ENCODE measurements at places on chromosomes 5 and 9.

DNA sequence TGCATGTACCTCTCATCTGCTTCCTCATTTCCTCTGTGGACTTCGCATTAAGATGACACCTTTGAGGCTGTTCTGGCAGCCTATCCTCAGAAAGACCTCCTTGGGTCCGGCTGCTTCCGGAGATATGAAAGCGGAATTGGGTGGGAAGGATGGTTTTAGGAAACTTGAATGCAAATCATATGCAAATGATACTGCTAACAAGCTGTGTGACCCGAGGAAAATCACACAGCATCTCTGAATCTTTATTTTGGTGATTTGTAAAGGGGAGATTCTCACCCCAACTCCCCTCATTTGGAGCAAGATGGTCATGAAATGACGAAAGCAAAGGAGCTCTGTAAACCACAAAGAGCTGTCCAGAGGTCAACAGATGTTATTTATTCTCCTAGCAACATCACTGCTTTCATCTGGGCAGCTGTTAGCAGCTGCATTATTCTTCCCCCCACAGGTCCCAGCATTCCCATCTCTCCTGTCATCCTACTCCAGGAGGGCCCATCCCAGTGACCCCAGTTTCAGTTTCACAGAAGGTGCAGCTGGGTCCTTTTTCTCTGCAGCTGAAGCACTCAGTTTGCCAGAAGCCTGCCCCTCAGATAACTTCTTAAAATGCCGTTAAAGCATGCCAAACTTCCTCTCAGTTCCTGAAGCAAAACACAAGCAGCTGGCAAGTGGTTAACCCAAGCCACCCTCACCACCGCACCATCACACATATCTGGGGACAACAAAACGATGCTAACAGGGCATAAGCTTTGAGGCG lies 269.5 kb downstream of the SEC61B start:
- DNase-seq = no peak

DNA sequence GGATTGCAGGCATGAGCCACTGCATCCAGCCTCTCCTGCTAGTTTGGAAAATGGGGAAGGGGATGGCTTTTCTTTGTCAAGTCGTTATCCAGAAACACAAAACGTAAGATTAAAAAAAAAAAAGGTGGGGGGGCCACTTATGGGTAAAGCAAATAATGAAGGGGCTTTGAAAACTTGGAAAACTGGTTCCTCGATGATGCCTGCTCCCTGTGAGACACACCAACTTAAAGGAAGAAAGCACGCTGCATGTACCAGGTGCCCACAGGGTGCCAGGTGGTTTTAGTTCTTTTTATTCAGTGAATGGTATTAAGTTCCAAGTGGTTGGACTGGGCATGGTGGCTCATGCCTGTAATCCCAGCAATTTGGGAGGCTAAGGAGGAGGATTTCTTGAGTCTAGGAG lies 170.1 kb downstream of the GOLPH3 start:
- peak; percentile 8 for DNase-seq

DNA sequence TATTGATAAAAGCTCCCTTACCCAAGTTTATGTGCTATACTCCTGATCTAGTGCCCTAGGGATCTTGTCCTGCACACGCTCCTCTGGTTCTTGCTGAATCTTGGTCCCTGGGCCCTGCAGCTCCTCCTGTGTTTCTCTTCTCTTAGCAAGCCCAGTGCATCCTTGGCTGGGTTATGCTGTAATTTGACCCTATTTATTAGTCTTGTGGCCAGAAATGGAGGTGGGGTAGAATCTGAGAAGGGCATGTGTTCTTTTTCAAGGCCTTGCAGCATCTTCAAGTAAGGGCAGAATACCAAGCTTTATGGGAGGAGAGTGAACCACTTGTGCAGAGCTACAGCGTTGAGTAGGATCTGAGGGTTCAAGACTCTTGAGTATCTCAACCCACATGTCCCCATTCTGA lies 366.8 kb downstream of the FAM170A start:
- no peak for DNase-seq

DNA sequence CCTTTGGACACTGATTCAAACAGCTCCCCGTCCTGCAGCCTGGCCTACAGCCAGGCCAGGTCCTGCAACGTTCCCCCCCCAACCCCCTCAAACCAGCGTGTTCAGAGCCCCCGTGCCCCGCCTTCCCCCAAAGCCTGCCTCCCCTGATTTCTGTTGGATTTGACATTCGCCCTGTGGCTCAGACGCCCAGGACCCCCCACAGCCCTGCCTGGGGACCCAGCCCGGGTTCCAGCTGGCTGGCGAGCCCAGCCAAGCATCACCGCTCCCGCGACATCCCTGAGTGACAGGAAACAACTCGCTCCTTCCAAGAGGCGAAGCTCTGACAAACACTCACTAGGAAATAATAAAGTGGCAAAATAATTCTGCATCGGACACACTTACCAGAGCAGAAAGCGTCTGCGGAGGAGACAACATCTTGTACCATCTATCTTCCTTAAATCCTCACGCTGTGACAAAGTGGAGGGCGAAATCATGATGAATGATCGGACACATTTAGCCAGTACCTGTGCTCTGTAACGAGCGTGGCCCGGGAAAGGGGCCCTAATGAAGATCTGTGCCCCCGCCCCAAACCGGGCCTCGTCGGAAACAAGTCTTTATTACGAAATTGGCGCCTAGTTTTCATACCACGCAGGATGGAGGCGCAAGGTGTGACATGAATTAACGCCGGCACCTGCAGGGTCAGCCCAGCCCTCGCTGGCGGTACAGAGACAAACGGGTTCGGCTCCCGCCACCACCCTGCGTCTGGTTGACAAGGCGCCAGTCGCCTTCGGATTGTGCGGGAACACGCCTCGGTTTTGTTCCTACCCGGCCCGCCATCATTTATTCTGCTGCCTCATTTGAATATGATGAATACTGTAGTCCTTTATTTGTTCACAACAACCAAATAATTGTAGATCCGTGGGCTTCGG lies 91.0 kb upstream of the MVB12B start:
- no peak for DNase-seq

- DNase-seq = no peak
Observed at GRCh38 chr5:13643196-13643595, 301.3 kb downstream of the DNAH5 start.

- DNase-seq = no peak
Observed at GRCh38 chr5:143390258-143390657, 13.2 kb downstream of the NR3C1 start.

GRCh38 chr9:70506159-70506558 lies 91.7 kb upstream of the KLF9 start:
- no peak for DNase-seq

GRCh38 chr9:14722391-14723035 lies at the start of gene CER1:
Gene CER1 (minus strand): TSS chr9:14722733. CDS start chr9:14722672, 61 bp downstream.
- no peak for DNase-seq

- no peak for DNase-seq
Observed at GRCh38 chr9:91966503-91966902, 16.5 kb upstream of the ROR2 start.

DNA sequence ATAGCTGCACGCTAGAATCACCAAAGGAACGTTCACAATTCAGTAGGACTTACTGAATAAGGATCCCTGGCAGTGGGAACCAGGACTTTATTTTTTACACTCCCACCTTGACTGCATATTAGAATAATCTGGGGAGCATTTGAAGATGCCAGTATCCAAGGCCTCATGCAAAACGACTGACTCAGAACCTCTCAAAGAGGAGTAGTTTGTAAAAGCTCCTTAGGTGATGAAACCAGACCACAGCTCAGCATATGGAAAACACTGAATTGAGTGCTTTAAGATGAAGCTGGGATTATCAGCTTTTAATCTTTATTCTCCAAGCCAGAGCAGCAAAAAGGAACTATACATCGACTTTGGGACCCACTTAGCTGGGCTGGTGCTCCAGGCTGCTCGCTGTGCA lies 288.3 kb downstream of the MLLT3 start:
- DNase-seq = no peak

- DNase-seq = no peak
Observed at GRCh38 chr9:131595696-131596429, 50.5 kb downstream of the PRRT1B start.

GRCh38 chr9:81108391-81108790 lies 581.0 kb downstream of the TLE1 start:
- no peak for DNase-seq

GRCh38 chr9:37040508-37041127 lies 6.5 kb upstream of the PAX5 start:
- no peak for DNase-seq

DNA sequence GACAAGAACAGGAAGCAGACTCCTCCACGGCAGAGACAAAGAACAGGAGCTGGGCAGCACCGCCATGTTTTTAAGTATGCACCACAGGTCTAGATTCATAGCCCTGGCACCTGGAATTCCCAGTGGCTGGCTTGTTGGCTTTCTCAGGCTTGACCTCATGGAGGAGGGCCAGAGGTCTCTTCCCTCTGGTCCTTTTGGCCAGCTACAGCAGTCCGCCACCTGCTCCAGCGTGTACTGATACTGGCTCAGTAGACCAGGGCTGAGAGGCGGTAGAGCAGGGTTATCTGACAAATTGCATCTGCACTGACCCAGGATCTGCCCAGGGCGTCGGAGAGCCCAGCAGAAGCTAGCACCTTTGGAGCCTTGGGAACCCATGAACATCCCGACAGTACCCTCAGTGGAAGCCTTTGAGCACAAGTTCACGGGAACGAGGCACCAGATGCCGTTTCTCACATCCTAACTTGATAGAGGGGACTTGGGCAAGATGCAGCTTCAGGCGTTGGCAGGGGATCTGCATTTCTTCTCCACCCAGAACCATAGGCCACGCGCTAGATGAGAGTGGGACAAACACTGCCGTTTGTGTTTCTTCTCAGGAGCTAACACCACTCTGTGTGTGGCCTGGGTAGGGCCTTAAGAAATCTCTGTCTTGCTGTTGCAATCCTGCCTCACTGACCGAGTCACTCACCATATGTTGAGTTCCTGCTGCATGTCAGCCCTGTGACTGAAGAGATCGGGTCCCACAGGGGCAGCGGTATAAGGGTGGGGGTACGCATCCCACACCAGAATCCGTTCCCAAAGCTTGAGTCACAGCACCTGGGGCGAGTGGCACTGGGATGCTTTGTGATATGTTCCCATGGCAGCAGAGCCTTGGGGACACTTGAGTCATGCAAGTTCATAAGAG lies 90.3 kb upstream of the OTULINL start:
- DNase-seq = no peak

DNA sequence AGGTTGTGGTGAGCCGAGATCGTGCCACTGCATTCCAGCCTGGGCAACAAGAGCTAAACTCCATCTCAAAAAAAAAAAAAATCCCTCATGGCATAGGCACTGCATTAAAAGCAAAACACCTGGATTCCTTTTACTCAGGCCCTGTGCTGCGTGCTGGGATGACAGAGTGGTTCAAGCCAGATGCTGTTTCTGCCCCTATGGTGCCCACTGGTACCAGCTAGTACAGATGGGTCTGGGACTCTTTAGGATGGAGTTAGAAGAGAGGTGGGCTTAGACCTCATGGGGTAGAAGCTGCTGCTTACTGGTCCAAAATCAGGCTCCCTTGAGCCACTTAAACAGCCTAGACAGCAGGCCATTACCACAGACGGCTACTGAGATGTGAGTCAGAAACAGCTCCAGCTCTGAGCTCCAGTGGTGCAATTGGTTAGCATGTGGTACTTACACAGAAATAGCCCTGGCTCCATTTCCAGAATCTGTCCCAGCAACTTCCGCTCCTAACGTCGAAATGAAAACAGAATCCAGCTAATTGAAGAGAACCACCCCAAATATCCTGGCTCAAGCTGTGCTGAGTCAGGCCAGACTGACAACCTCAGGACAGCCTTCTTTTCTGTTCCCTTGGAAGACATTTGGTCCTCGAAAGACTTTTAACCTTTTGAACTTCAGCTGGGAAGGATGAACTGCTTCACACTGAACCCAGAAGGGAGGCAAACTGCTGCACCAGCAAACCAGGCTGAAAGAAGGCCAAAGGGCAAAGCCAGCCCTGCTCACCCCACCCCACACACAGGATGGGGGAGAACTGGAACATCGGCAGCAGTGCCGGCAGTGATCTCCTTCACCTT lies 15.5 kb downstream of the C5orf15 start:
- DNase-seq = peak; percentile 87

DNA sequence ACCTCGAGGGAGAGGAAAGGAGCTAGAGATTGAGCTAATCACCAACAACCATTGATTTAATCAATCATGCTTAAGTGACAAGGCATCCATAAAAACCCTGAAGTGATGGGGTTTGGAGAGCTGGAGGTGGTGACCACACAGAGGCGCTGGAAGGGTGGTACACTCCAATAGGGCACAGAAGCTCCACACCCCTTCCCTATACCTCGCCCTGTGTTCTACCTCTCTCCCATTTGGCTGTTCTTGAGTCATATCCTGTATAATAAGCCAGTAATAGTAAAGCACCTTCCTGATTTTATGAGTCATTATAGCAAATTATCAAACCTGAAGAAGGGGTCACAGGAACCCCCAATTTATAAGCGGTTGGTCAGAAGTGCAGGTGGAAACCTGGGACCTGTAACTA lies 18.3 kb downstream of the ACTL7B start:
- DNase-seq = no peak

GRCh38 chr5:110916381-110917049 lies 155.0 kb upstream of the TSLP start:
- no peak for DNase-seq

GRCh38 chr5:31531543-31531887 lies 378 bp downstream of the DROSHA start:
- DNase-seq = peak; percentile 67

GRCh38 chr5:108101821-108102220 lies 280.1 kb downstream of the FBXL17 start:
- DNase-seq = no peak

- DNase-seq = no peak
Observed at GRCh38 chr9:93580654-93581380, 4.4 kb downstream of the PHF2 start.

GRCh38 chr9:132989414-132989996 lies 11.0 kb downstream of the GFI1B start:
- DNase-seq = no peak

DNA sequence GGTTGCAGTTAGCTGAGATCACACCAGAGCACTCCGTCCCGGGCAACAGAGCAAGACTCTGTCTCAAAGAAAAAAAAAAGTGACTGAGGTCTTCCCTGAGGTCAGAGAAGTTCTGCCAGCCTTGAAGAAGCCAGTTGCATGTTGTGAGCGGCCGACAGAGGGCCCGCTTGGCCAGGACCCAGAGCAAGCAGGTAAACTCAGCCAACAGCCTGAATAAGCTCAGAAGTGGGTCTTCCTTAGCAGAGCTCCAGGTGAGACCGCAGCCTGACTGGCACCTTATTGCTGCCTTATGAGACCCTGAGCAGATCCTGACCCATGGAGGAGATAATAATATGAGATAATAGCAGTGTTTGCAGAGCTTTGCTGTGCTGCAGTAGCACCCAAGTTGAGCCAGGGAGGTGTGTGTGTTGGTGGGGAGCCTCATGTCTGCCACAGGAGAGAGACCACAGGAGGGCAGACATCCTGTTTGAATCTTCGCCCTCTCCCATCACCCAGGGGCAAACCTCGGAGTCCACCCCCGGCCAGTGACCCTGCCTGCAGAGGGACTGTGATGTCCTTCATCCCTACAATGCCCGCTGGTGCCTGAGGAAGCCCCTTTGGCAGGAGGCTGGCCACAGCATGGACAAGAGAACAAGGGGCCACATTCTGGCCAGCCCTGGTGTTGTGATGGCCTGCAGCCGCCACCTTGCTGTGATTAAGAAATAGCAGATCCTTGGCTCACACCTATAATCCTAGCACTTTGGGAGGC lies 10.8 kb upstream of the BARX1 start:
- no peak for DNase-seq

GRCh38 chr5:165521816-165522610 lies 2016.6 kb downstream of the MAT2B start:
- no peak for DNase-seq

Measured in sigmoid colon (tissue), 7 donors.